ENCODE measurements at places on chromosomes 13 and 19. TPM values are rescaled to one million over a fixed set of nuclear protein-coding genes. Genes with fewer than 3 reads are reported as not detected.

The LAIR1 gene
- total RNA-seq: not detected

The IFI30 gene
- 23.9 TPM for total RNA-seq

The IL11 gene
- total RNA-seq: 15.1 TPM

The KLHL1 gene
- not detected for total RNA-seq

The OBI1 gene
- total RNA-seq: 17.5 TPM

The PGLYRP2 gene
- total RNA-seq: not detected

The VSTM1 gene
- total RNA-seq: not detected

The CD33 gene
- not detected for total RNA-seq

The C19orf81 gene
- total RNA-seq: not detected

The TRPC4 gene
- total RNA-seq: 6.3 TPM

The PRRG2 gene
- 0.22 TPM for total RNA-seq

The EFNB2 gene
- total RNA-seq: 2.2 TPM

The KIR3DL2 gene
- not detected for total RNA-seq

The GCDH gene
- total RNA-seq: 35.7 TPM

The ADAMTSL5 gene
- total RNA-seq: 6.3 TPM

The CFAP97D2 gene
- total RNA-seq: not detected

The CDC42EP5 gene
- 8.5 TPM for total RNA-seq

The CACNA1A gene
- total RNA-seq: 3.6 TPM

The LRRC63 gene
- total RNA-seq: not detected

The CLEC17A gene
- total RNA-seq: not detected

The YJEFN3 gene
- 0.57 TPM for total RNA-seq

The IRGC gene
- total RNA-seq: not detected

The ZNF429 gene
- total RNA-seq: 3.7 TPM

The VRK3 gene
- total RNA-seq: 36.8 TPM

The SPIB gene
- not detected for total RNA-seq

The CYP4F8 gene
- total RNA-seq: not detected

The IGFL3 gene
- total RNA-seq: not detected

The ZNF14 gene
- 3.5 TPM for total RNA-seq

The ATP8B3 gene
- 1.1 TPM for total RNA-seq

The CEACAM7 gene
- not detected for total RNA-seq

The RNF225 gene
- 0.43 TPM for total RNA-seq

The ZNF99 gene
- total RNA-seq: not detected

The IRF2BP1 gene
- 26.7 TPM for total RNA-seq

The MAST1 gene
- total RNA-seq: not detected

The DCT gene
- not detected for total RNA-seq

The VASP gene
- total RNA-seq: 89.9 TPM

The RNF17 gene
- total RNA-seq: 0.88 TPM

The STARD13 gene
- 58.7 TPM for total RNA-seq

The CGB2 gene
- total RNA-seq: not detected

The OR4F17 gene
- total RNA-seq: not detected

The HIPK4 gene
- total RNA-seq: 0.14 TPM

The INSL3 gene
- total RNA-seq: not detected

The ZNF471 gene
- 1.7 TPM for total RNA-seq

The ZNF699 gene
- total RNA-seq: 16.2 TPM

The CLDND2 gene
- total RNA-seq: not detected

The SIGLEC5 gene
- not detected for total RNA-seq

The ATP8A2 gene
- total RNA-seq: 0.14 TPM

The ZNF667 gene
- 2.6 TPM for total RNA-seq

The APC2 gene
- total RNA-seq: 0.14 TPM

The PDX1 gene
- not detected for total RNA-seq

The ZNF544 gene
- 35.5 TPM for total RNA-seq

The KASH5 gene
- total RNA-seq: not detected

The ACP7 gene
- not detected for total RNA-seq

The LIM2 gene
- total RNA-seq: not detected

The C5AR2 gene
- total RNA-seq: not detected

The CEACAM19 gene
- total RNA-seq: 1.3 TPM

The TNFRSF19 gene
- total RNA-seq: 93.2 TPM

All from placental pericyte (primary cell).